ENCODE measurements at places on chromosomes 1 and 21.

- ATAC-seq = no peak
Observed at GRCh38 chr1:13813398-13814012, 113.5 kb downstream of the PRDM2 start.

GRCh38 chr1:71650119-71650518 lies 569.3 kb upstream of the ZRANB2 start:
- no peak for ATAC-seq

DNA sequence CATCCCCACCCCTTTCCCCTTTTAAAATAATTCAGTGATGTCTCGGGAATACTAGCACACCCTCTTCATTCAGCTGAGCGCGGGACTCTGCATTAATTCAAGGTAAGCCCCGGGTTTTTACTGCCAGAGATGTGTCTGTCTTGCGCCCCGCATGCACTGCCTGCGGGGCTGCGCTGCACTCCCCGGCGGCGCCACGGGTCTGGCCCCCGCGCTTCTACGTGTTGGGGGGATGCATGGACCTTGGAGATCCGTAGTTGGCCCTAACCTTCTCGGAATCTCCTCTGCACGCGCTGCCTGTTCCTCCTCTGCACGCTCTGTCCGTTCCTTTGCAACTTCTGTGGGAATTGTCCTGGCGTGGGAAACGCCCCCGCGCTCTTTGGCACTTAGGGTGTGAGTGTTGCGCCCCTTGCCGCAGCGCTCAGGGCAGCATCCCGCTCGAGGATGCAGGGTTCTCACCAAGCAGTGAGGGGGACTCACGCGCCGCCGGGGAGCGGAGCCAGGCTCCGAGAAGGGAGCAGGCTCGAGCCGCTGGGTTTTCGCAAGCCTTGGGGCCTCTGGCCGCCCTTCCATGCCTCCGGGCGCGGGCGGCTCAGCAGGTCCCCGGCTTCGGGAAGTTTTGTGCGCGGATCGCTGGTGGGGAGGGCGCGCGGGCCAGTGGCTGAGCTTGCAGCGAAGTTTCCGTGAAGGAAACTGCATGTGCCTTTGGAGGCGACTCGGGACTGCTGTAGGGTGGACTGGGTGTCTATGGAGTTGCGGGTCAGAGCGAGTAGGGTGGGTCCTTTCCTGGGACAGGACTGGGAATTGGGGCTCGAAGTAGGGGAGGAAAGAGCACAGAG lies 165.1 kb upstream of the CACNA1E start:
- no peak for ATAC-seq

GRCh38 chr1:29120947-29121485 lies 2.7 kb downstream of the TMEM200B start:
- peak; percentile 15 for ATAC-seq

DNA sequence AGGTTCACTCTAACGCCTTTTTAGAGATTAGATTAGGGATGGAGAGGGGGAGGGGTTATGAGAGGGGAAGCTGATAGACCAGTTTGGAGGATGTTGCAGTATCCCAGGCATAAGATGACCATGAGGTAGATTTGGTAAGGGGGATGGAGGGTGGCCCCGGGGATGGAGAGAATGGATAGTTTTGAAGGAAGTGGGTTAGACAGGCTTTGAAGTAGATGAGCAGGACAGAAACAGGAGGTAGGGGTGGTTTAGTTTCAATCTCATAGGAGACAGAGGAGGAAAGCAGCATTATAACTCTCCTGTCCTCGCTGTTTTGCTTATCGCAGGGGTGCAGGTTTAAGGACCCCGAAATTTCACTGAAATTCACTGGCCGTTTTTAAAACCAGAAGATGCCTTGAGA lies 11.8 kb downstream of the UBIAD1 start:
- no peak for ATAC-seq

DNA sequence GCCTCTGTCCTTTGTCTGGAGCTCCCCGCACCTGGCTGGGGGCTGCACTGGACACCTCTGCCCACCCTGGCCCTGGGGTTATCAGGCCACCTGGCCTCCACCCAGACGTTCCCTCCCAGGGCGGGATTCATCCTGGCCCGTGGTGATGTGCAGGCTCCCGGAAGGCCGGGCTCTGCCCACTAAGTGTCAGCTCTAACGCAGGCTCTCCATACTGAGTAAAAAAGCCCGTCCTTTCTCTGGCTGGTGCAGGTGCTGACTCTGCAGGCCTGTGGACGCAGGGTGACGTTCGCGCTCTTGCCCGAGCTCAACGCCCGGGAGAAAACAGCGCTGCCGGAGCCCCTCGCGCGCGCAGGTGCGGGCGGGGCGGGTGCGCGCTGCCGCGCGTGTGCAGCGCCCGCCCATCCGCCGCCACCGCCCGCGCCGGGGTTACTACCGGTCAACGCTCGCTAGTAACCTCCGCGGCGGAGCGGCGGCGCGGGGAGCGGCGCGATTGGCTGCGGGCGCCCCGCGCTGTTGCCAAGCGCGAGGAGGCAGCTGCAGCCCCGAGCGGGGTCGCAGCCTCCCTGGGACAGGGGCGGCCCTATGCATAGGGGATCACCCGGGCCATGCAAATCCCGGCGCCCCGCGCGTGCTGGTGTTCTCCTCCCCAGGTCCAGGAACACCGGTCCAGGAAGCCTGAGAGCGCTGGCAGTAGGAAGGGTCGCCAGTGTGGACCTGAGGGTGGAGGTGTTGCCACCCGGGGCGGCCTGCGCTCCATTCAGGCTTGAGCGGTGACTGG lies 15.7 kb downstream of the ABCG1 start:
- peak; percentile 60 for ATAC-seq

DNA sequence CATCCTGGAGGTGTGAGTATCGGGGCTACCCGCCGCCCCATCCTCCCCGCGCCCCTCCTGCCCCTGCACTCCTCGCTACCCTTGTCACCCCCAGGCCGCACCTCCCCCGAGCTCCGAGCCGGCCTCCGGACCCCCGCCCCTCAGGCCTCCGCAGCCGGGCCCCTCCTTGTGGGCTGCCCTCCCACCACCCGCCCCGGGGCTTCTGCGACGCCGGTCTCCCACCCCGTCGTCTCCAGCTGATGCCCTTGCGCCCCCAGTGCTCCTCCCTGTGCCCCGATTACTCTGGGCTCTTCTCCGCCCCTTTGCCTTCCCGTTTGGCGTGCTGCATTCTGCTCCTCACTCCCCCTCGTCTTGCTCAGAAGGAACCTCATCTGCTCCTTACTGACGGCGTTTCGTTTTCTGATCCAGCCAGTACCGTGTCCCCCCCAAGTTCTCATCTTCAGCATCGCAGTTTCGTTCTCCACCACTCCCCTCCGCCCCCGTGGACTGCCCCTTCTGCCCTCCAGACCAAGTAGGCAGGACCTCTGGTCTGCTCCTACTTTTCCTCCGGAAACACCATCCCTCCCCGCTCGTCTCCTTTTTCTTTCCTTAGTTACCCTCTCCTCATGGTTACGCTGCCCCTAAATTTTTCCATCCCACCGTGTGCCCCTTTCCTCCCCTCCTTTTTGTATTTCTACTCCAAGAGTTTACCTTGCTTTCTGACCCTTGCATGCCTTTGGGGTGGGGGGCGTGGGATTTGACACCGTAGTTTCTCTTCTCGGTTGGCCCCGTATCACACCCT lies 841 bp downstream of the SNX27 start:
- peak; percentile 54 for ATAC-seq

GRCh38 chr1:58942759-58943191 lies 158.9 kb upstream of the JUN start:
- no peak for ATAC-seq

DNA sequence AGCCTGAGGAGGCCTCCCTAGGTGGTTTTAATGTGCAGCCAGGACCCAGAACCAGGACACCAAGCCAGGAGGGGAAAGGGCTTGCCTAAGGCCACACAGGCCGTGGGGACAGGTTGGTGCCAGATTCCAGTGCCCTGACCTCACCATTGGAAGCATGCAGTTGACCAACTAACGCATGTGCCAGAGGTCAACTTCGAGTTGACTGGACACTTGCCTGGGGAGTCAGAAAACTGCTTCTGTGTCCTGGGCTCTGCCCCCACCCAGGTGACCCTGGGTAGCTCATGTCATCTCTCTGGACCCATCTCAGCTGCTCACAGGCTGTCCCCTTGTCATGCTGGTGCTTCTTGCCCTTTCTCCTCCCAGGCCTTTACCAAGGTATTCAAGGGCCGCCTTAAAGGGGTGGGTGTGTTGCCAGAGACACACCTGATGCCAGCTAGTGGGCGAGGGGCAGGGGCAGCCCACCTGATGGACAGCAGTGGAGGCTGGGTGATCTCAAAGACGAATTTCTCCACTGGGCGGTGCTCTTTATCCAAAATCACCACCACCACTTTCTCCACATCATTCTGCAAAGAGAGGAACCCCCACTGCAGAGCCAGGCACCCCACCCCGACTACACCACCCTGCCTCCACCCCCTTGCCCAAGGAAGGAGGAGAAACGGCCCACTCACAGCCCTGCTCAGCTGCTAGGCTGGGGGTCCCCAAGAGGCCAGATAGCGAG lies 4.4 kb downstream of the MAD2L2 start:
- ATAC-seq = no peak

DNA sequence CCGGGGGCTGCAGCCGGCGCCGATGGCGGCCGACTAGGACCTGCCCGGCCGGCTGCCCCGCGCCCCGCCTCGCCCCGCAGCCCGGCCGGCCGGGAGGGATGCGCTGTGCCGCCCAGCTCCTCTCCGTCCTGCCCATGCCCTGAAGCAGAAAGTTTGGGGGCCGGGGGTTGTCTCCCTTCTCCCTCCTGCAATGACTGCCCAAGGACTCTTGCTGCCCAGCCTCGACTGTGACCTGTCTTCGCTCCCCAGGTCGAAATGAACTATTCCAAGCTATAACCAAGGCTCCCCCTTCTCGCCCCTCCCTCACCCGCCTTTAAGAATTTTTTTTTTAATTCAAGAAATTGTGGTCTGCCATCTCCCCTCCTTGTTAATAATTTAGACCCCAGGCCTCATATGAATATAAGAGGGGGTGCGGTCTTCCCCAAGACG lies 361 bp downstream of the TMCC2 start:
- peak; percentile 34 for ATAC-seq

DNA sequence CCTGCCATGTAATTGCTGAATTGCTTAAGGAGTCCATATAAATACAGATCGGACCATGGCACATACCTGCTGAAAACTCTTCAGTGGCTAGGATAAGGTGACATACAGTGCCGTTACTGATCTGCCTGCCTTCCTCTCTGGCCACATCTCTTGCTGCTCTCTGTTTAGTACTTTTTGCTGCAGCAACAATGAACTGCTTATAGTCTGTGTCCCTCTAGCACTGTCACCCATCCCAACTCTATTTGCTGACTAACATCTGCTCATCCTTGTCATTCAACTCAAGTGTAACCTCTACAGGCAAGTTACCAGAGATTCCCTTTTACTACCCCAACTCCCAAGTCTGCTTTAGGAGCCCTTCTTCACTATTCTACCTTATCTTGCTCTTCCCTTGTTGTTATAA lies 65.6 kb downstream of the GTF2B start:
- ATAC-seq = no peak

DNA sequence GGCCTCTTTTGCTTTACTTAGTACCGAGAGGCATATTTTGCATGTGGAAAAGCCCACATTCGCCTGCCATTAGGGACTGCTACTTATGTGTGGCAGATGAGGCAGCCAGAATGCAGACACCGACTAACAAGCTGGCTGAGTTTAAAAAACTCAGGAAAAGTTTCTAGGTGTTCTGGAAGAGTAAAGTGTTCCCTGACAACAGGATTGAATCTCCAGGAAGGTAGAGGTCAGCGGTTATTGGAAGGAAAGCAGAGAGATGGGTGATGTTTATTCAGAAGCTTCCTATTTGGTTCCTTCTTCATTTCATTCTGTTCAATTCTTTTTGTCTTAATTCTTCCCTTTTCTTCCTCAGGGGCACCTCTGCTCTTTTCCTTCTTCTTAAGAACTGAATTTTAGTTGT lies 206.9 kb upstream of the SNX7 start:
- no peak for ATAC-seq

DNA sequence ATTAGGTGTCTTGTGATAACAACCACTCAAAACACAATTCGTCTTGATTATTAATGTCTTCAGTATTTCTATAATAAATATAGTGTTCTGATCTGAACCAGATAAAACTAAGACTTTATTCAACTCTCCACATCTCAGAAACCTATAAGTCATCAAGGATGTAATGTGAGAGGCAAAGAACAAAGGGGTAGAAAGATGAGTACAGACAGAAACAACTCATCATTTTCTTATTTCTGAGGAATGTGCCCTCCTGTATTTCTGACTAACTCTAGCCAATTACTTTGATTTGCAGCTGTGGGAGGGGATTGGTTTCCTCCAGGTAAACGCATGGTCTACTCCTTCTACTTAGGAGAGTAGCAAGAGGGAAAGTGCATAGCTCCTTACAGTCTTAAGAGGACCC lies 73.7 kb upstream of the ST6GALNAC5 start:
- no peak for ATAC-seq

DNA sequence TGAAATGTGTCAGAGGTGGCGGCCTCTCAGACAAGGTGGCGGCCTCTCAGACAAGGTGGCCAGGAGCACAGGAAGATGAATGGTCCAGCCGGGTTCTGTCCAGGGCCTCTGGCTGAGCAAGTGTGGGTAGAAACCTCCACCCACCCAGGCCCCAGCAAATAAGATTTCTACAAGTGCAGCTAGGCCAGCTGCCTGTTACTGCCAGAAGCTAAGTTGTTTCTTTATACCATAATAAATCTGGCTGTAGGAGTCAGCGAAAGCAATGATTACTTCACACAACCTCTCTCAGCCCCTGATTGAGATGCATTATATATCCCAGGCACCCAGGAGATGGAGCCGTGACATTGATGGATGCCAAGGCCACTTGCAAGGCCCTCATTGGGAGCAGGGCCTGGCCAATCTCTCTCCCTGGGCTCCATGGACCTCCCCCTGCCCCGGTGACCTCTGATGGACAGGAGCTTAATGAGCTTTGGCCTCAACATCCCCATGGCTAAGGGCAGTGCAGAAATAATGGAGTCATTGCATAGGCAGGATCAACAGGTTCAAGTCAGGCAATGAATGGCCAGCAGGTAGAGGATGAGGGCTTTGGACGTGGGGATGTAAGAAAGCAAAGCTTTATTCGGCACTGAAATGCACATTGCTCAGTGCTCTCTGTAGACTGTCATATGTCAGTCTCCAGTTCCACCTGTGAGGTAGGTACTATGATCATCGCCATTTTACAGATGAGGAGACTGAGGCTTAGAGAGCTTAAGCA lies 92.9 kb downstream of the PTPRU start:
- no peak for ATAC-seq

DNA sequence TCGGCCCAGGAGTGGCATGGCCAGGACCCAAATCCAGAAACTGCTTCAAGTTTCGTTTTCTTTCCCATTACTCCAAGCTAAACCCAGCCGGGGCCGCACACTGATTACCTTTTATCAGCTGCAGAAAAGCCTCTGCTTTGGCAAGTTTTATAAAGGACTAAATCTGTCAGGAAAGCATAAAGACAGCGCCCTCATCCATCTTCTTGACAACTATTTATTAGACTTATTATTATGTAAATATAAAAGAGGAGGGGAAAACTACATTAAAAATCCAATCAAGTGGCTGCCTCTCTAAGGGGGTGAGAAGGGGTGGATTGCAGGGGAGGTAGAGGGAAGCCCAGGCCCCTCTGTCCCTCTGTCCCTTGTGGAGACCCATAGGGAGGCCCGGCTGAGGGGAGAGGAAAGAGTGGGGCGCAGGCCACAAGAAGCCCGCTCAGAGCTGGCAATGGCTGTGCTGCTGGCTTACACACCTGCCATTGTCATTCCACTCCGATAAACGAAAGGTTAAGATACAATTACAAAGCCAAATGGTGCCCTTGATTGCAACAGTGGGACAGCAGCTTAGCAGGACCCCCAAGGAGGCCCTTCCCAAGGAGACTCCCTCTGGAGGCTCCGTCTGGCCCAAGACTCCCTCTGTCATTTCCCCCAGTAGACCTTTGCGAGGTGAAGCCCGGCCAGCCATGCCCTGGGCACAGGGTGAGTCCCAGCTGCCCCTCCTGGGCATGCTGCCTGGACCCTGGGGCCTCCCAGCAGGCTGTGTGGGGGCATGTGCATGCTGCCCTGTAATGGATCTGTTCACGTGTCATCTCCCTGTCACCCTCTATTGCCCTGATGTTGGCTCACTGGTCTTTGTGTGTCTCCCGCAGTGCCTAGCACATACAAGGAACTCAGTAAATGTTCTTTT lies 45.4 kb downstream of the KCND3 start:
- no peak for ATAC-seq
